ENCODE measurements at places on chromosomes 16 and 17. TPM values are rescaled to one million over a fixed set of nuclear protein-coding genes. Genes with fewer than 3 reads are reported as not detected.

The RNF227 gene
- total RNA-seq, result 7.8 TPM

The EME1 gene
- total RNA-seq, result 0.13 TPM

The DPEP3 gene
- total RNA-seq, result not detected

The RAB26 gene
- total RNA-seq, result 0.90 TPM

The COX4I1 gene
- total RNA-seq, result 639 TPM

The TBX4 gene
- not detected for total RNA-seq

The KRT12 gene
- total RNA-seq, result not detected
